ENCODE measurements at places on chromosomes 2 and 18.
A peak's percentile ranks its signal among the peaks of the same experiment; 100 is the strongest.

- DNase-seq = no peak
These were observed 78.5 kb upstream of the HK2 start for GRCh38 chr2:74755386-74755785.

GRCh38 chr18:62486290-62486964, 36.4 kb upstream of the ZCCHC2 start:
- peak; percentile 43 for DNase-seq

GRCh38 chr2:237196409-237196808, 110.7 kb downstream of the COPS8 start:
- no peak for DNase-seq

GRCh38 chr2:167954495-167954894, 292.9 kb downstream of the STK39 start:
- DNase-seq = no peak

DNA sequence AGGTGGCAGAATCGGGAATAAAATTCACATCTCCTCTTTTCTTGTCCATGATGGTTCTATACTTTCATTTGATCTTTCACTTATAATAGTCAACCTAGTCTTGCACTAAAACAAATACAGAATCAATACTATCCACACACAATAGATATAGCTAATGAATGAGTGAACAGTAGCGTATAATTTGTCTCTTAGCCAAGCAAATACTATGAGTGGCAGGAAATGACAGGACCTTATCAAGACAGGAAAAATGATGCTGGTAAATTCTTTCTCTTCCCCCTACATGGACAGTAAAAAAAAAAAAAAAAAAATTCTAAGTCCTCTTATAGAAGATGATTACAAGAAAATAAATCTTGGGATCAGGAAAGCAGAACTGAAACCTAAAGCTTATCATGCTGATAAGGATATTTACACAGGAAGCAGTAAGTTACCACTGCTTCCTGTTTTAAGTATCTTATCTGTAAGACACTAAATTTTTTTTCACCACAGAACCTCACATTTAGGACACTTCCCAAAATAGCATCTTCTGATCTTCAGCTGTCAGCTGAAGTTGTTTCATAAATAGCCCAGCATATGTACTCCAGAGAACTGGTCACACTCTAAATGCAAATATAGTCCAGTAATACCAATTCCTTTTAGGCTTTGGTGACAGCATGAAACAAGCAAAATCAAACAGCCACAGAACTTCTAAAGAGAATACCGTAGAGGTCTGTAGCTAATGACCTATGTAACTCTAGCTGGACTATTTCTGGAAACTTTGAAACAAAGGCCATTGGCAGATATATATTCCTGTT, 27.0 kb downstream of the IRS1 start:
- no peak for DNase-seq

DNA sequence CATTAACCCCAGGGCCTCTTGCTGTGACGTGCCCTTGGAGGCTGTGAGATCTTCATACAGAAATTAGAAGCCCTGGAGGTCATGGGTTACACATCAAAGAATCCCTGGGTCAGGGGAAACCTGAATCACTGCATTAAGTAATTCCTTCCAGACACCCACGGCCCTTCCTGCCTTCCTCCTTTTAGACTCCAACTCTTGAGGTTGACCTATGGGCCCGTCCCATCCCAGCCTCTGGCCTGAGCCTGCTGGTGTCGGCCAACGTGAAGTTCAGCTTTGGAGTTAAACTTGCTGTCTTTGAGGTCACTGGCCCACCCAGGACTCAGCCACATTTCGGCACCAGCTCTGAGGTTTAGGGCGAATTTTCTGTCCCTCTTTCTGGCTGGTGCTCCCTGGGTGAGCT, 198.3 kb downstream of the ACKR3 start:
- DNase-seq = no peak

DNA sequence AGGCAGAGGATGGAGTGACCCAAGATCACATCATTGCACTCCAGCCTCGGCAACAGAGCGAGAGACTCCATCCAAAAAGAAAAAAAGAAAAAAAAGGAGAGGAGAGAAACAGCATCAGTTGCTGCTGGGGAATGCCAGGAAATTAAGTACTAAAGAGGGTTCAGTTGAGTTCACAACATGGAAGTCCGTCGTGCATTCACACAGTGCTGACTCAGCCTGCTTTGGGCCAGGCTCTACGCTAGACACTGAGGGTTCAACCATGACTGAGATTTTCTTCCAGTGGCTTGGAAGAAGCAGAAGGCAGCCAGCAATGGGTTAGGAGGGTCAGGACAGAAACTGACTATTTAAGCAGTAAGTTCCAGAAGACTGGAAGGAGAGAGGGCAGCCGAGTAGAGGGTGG, 108.8 kb downstream of the FMNL2 start:
- DNase-seq = no peak

DNA sequence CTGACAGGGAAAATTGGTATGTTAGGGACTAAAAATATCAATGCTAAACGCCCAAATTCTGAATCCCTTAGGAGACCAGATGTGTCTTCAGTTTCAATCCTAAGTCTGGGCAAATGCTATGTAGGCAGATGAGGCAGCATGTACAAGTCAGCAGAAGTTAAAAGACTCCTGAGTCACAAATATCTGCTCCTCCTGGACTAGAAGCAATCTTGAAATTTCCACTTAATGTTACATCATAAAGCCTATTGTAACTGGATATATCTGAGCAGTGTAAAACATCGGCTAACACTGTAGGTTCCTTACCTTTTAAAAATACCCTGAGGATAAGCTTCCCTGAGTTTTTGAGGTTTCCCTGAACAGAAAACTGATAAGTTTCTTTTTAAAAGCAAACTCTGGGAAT, 1087.6 kb upstream of the PIK3C3 start:
- DNase-seq = no peak

DNA sequence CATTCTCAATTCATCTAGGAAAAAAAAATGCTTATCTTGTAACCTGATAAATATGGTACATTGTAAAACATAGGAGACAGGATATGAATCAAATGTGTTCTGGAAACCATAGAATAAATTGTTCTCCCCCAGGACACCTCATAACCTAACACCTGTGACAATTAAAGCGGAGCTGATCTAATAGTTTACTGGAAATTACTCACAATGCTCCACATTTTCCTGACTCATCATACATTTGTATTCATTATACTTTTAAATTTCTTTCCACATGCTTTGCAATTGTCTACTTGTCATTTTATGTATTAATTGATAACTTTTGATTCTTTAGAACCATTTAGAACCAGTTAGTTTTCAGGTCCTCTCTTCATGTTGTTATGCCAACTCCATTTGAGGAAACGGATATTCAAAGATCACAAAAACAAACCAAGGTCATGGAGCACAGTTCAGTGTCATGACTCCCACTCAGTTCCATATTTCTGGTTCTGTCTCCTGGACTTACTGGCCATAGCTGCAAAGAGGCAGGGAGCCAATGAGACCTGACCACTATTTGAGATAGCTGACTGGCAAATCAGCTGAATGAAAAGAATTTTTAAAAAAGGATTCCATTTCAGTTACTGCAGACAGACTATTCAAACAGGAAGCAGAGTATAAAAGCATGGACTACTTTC, 128.5 kb downstream of the CALCRL start:
- DNase-seq = no peak

DNA sequence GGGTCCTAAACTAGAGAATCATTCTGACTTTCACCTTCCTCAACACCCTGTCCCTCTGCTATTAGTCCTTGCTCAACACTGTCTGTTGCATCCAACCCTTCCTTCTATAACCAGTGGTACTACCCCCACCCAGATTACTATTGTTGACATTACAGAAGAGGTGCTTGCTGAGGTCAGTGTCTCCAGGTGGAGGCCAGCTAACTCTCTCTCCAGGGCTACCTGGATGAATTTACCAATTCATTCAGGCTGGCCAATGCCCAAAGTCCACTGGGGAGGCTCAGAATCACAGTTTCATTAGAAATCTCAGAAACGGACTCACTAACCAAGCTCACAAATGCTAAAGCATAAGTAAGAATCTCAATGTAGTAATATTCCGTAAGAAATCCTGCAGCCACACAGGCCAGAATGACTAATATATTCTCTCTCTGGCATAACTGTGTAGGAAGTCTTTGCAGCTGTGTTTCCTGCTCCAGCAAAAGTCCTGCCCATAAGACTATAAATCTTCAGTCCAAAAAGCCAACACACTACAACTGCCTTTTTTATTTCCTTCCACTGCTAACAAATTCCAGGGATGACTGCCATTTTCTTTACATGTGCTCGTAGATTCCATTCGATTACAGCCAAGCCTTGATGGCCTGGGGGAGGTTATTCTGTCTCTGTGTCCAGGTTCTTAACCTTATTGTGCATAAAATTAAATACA, 10.0 kb upstream of the TTR start:
- no peak for DNase-seq

DNA sequence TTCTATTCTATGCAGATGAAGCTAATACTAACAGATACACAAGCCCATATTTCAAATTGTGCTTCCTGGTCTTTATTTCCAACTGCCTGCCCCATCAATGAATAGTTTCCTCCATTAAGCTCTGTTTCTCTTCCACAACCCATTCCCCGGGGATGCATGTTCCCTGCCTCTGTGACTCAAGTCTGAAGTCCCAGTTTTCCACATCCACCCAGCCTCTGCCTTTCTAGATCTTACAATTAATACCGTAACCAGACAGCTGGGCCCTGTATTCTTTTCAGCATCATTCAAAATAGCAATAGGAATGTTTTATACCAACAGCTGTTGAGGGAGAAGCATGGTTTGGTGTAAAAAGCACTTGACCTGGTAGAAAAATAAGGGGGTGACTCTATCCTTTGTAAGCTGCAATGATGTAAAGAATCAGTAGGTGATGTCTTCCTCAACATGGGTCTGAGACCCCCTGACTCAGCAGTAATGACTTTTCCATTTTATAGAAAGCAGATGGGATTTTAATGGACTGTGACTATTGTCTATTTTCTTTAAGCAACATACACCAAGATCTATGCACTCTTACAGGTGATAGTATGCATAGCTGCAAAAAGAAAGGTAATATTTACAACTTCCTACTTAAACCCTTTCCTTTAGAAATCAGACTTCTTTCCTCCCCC, 46.1 kb upstream of the DAPL1 start:
- no peak for DNase-seq

DNA sequence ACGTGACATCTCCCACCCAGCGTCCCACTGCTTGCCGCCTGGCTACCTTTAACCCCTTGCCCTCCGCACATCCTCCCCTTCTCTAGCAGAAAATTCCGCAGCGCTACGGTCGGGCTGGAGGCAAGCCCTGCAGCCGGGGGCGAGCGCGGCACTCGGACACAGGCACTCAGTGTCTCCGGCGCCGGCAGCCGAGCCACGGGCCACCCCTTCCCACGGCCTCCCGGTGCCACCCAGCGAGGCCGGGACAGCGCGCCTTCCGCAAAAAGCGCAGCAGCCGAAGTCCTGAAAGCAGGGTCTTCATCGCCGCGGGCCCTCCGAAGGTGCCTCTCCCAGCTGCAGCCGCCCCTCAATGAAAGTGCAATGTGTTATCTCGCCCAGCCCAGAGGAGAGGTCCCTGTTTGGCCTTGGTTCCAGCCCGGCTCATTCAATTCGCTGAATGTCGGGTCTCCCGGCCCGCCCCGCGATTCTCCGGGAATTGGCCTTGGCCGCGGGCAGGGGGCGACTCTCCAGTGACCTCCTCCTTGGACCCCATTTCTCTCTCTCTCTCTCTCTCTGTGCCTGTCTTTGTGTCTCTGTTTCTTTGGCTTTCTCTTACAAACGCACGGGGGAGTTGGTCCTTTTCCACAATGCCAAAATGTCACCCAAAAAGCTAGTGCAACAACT, 1.1 kb downstream of the DLGAP1 start:
- no peak for DNase-seq
